ENCODE measurements at places on chromosomes 2 and 18. TPM values are rescaled to one million over a fixed set of nuclear protein-coding genes. Genes with fewer than 3 reads are reported as not detected.

Gene PRKAG3
- polyA plus RNA-seq, result not detected

DNA sequence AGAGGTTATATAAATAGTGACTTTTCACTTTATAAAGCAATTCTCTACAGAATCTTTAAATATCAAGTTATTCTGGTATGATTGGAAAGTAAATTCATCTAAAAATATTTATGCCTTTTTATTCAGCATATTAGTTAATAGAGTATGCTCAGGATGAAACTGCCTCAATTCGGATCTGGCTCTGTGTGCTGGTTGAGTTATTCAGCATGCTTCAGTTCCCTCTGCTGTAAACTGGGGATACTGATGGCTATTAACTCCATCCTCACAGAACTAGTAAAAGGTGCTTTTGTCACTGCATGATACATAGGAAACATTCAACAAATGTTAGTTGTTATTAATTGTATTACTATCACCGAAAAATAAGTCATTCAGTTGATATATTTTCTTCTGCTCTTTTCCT is 250.3 kb downstream of the NRXN1 start:
- no peak for DNase-seq

- DNase-seq, result no peak
These were observed 218.9 kb upstream of the COPS8 start for GRCh38 chr2:236866542-236867340.

GRCh38 chr18:50722311-50722710 is 97.5 kb downstream of the MRO start:
- DNase-seq, result no peak

DNA sequence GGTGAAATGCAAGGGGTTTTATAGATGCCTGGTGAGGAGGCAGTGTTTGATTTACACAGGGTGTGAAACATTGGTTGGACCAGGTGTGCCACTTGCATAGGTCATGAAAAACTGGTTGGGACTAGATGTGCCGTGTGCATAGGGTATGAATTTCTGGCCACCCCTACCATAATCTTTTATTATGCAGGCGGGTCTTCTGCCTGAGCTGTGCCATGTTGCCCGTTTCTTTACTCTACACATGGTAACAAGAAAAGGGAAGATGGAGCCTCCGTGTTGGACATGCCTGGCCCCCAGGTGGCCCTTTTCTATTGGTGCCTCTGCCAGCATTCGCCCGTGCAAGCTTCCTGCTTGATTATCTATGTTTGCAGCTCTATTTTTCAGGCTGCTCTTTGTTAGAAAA is 805.4 kb downstream of the TRIB2 start:
- no peak for DNase-seq

GRCh38 chr2:160194351-160194750 is 5.7 kb downstream of the ITGB6 start:
- DNase-seq, result no peak

DNA sequence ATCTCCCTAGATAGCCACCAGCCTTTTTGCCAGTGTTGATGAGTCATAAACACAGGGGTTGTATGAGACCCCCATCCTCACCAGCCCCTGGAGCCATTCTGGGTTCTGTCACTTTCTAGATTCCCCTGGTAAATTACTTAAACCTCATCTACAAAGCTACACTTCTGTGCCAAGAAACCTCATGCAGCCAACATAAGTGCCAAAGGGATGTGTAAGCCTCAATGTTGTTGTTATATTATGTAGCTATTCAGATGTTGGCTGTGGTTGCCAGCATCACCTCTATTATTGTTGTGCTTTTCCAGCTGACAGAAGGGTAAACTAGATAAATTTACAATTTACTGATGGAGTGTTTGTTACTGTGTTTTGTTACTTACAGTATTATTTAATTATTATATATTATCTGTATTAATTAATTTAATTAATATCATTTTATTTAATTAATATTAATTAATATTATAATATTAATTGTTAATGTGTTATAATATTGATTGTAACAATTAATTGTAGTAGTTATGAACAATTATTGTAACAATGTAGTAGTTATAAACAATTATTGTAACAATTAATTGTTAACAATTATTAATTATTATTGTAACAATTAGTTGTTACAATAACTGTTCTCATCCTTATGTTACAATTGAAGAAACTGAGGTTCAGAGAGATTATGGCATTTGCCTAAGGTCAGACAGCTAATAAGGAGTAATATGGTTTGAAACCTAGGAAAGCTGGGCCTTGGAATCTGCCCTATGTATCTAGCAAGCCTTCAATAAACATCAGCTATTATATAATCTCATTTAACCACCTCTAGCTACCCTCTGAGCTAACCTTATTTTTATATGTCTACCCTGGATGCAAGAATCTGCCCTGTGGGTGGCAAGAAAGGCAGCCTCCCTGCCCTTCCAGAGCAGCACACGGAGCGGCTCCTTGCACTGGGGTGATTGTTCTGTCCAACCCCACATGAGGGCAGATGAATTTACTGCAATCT is 36.1 kb downstream of the PSTPIP2 start:
- DNase-seq, result no peak

DNA sequence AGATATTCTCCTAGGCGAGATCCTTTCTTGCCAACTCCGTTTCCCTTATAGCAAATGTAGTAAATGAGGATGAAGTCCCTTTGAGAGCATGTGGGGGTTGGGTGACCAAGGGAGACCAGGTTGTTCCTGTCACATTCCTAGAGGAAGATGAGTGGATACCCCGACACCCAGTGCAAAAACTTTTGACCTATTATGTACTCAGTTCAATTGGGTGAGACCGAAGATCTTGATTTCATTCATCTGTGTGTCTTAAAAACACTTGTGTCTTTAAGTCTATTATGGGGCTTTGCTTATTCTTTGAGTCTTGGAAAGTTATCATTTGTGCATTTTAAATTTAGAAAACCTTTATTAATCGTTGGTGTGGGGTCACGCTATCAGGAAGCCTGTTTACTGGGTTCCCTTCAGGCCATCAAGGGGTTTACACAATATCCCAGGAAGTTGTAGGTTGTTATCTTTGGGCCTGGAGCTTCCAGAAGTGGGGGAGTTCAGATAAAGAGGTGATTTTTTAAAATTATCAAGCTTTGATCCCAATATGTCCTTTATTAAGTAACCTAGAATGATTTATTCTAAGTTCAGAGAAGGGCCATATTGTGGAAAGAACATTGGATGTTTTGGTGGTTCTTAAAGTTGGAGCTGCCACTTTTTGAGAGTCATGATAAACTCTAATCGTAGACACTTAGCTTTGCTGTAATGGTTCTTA is 2.8 kb downstream of the RHOB start:
- no peak for DNase-seq

GRCh38 chr18:9325716-9326115 is 8.9 kb upstream of the TWSG1 start:
- no peak for DNase-seq

- no peak for DNase-seq
These were observed 66.2 kb upstream of the KLF7 start for GRCh38 chr2:207231967-207232366.

All from brain (organoid and tissue), 16 donors.